ENCODE measurements at places on chromosomes 7 and 10. TPM values are rescaled to one million over a fixed set of nuclear protein-coding genes. Genes with fewer than 3 reads are reported as not detected.

Gene CDC14C
- total RNA-seq = not detected

Gene CLDN4
- 150 TPM for total RNA-seq

Gene HOXA7
- 2.2 TPM for total RNA-seq

Gene CREB3L2
- total RNA-seq = 89.1 TPM

Gene SFTPA1
- 8,195 TPM for total RNA-seq

Gene NEURL1
- 0.80 TPM for total RNA-seq

Gene PKD1L1
- 0.80 TPM for total RNA-seq

Gene BTBD16
- 0.67 TPM for total RNA-seq

Gene SPDYE2B
- not detected for total RNA-seq

Gene NAT16
- not detected for total RNA-seq

Gene DOCK4
- 163 TPM for total RNA-seq

Gene TBRG4
- 32.2 TPM for total RNA-seq

Gene GHRHR
- 0.77 TPM for total RNA-seq

- no peak for DNase-seq
These were observed 34.0 kb downstream of the CDHR3 start for GRCh38 chr7:105996860-105997737.

- DNase-seq = no peak
These were observed 42.9 kb downstream of the CHN2 start for GRCh38 chr7:29237489-29237888.

- no peak for DNase-seq
These were observed 58.9 kb downstream of the HIPK2 start for GRCh38 chr7:139718859-139719258.

- DNase-seq = peak; percentile 67
These were observed 728 bp downstream of the PARD3 start for GRCh38 chr10:34814223-34814912.

DNA sequence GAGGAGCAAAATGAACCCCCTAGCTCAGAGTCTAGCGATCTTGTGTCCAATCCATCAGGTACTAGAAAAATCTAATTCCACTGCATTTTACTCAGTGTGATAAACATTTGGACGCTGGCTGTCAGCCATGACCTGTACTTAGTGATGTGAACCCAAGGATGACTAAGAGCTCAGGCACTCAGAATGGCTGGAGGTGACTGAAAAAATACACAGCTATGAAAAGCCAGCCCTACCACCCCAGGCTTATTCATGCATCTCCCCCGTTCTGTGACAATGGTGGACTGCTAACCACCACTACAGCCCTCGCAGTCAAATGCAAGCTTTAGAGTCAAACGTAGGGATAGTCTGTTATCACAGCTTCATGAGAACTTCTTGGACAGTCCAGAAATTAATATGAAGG, 14.9 kb downstream of the AFAP1L2 start:
- no peak for DNase-seq

DNA sequence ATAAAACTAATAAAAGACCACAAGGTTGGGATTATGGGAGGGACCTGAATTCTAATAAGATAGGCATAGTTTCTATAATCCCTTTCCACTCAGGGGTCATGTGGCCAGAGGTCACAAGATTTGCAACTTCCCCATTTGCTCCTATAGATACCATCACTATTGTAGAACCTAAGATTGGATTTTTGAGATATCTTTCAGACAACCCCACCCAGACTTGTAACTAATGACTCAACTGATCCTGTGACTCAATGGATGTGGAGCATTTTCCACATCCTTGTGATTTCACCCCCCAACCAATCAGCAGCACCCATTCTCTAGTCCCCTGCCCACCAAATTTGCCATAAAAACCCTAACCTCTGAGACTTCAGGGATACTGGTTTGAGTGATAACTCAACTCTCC, 51.9 kb upstream of the PIK3AP1 start:
- no peak for DNase-seq

DNA sequence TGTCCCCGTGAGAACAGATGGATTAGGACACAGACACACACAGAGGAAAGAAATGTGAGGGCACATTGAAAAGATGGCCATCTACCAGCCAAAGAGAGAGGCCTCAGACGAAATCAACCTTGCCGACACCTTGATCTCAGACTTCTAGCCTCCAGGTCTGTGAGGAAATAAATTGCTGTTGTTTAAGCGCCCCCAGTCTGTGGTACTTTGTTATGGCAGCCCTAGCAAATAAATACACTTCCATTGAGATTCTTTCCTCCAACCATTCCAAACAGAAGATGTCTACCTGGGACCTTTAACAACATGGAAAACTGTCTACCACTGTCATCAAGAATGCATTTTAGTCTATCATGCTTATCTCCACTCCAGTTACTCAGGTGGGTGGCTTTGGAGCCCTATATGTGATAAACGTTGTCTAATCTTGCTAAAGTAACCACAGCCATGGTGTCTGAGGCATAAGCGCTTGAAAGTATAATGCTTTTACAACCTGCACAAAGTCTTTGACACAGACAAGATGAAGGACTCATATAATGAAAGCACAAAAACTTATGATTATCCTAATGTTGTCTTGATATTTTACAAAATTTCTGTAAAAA, 244.3 kb downstream of the MTERF1 start:
- DNase-seq = peak; percentile 29

DNA sequence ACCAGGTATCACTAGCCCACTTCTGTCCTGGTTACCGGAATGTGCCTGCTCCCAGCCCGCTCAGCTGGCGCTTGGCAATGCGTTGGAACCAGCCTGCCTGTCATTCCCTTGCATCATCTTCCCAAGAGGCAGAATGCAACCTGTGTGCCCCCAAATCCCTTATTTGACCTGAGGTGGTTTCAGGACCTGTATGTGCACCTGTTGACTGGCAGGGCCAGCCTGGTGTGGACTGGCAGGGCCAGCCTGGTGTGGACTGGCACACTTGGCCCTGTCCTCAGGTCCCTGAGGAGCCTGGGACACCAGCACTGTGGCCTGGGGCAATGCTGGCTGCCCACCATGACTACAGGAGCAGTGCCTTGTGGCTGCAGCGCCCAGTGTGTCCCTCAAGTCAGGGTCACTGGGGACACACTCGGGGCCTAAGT, 38.2 kb downstream of the ZNF467 start:
- DNase-seq = no peak

DNA sequence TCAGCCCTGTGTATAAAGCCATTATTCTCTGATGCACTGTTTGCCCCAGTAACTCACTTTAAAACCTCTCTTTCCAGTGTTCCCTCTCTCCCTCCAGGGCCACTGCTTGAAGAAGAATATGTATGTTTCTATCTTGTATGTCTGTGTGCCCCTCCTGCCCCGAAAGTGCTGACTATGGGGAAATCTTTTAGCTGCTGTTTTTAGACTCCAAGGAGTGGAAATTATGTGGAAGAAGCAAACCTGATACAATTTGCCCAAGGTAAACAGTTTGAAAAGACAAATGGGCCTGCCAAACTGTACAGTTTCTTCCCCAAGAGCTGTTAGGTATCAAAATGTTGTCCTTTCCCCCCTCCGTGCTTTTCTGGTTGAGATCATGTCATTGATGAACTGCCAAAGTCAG, 3.4 kb downstream of the ADRA2A start:
- no peak for DNase-seq

GRCh38 chr10:108789919-108790318, 1133.4 kb downstream of the XPNPEP1 start:
- no peak for DNase-seq

- peak; percentile 67 for DNase-seq
These were observed 703 bp upstream of the HILPDA start for GRCh38 chr7:128454808-128455542.

DNA sequence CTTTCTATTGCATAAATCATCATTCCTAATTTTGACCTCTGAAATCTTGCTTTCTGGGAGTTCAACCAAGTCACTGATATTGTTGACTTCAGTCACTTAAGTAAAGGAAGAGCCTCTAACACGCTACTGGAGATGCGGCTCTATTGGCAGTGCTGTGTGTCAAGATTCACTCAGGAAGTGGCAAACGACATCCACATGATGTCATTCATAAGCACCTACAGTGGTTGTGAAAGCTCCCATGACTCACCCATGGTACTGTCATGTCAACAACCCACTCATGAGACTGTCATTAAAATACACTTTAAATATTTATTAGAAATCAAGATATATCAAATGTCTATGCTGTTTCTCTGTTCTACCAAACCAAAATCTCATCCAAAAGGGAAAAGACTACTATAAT, 52.5 kb upstream of the LHFPL3 start:
- no peak for DNase-seq

- DNase-seq = no peak
These were observed 104.3 kb upstream of the CAV2 start for GRCh38 chr7:116395141-116395791.

GRCh38 chr7:106896231-106896630, 31.1 kb downstream of the PIK3CG start:
- no peak for DNase-seq

DNA sequence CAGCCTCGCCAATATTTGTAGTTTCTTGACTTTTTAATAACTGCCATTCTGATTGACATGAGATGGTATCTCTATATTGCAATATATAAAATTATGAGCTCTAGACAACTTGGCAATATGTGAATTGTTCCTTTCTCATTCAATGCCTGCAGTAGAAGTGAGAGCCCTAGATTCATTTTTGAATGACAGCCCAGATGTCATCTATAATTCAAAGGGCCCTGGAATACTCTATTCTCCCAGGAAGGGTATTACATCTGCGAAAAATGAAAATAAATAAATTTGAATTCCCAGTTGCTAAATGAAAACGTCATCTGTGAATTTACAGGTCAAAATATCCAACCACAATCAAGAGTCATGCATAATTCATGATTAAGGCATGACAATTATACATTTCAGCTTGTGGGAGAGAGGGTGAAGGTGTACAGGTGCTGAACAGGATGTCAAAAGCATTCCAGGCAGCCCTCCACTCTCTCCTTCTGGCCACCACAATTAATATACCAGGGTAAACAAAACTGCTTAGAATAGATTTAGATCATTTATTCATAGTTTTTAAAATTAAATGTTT, 1147.3 kb downstream of the XPNPEP1 start:
- DNase-seq = no peak

DNA sequence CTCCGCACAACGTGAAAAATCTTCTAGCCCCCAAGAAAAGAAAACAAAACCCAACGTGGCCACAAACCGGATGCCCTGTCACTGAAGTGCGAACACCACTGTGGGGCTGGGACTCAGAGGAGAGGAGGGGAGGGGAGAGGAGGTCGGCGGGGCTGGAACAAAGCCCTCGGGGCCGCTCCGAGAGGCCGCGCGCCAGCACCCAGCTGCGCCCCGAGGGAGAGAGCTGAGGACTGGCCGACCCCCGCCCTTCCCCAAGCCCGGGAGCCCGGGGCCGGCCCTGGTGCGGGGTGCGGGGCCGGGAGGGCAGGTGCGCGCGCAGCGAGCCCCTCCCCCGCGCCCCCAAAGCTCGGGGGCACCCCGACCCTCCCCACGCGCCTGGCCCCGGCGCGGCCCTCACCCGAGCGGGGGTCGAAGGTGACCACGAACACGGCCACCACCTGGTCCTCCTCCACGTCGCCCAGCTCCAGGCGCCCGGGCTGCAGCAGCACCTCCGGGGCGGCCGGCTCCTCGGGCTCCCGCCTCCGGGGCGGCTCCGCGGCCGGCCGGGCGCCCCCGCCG, 398 bp downstream of the DENND11 start:
- peak; percentile 72 for DNase-seq

- DNase-seq = no peak
These were observed 131.4 kb downstream of the PLXDC2 start for GRCh38 chr10:19947656-19948055.

DNA sequence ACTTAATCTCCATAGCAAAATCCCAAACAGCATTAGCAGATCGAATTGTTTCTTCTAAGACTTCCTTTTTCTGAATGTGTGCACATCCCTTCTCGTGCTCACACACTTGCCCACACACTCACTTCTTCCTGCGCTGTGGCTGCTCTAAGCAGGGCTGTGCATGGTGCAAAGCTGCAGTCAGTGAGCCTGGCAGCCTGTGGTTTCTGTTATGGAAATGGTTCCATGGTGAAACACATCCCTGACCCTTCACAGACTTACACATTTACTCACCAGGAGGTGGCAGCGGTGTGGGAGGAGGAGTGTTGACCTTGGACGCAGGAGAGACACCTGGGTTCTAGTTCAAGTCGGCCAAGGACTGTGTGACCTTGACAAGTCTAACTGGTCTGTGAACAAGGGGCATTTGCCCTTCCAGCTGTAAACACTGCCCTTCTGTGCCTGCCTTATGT, 24.9 kb downstream of the MTURN start:
- DNase-seq = no peak

- DNase-seq = no peak
These were observed 84.5 kb upstream of the PPP2R2D start for GRCh38 chr10:131816157-131816775.

- no peak for DNase-seq
These were observed 92.6 kb downstream of the LRRC4 start for GRCh38 chr7:127938588-127938987.

GRCh38 chr7:31100871-31101270, 48.8 kb downstream of the ADCYAP1R1 start:
- DNase-seq = no peak

DNA sequence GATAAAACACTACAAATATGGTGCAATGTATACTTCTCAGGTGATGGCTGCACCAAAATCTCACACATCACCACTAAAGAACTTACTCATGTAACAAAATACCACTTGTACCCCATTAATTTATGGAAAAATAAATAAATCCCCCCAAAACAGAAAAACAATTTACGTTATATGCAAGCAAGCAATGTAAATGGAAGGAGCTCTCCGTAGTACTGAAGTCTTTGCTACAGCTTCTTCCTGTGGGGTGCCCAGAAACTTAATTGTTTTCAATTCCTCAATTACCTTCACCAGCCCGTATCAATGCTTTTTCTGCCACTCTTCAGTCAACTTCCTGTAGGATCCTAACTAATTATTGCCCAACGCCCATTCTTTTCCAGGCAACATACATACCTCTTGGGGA, 138.1 kb downstream of the RELN start:
- peak; percentile 75 for DNase-seq

- DNase-seq = no peak
These were observed 1269.8 kb downstream of the XPNPEP1 start for GRCh38 chr10:108653531-108653930.

DNA sequence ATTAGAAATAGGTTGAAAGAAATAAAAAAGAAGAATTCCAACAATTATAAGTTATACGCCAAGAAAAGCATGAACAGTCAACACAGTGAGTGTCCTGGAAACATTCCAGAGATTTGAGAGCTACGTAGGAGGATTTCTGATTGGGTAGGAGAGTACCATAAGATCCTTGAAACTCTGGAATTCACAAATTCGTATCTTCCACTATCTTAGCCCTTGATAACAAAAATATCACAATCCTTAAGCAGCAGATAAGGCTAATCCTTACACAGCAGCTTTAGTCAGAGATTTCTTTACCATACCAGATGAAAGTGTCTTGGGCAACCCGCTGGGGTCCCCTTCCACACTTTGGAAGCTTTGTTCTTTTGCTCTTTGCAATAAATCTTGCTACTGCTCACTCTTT, 8.2 kb downstream of the TPK1 start:
- peak; percentile 79 for DNase-seq

- DNase-seq = no peak
These were observed at the start of gene RBP4 for GRCh38 chr10:93601146-93601773. Gene RBP4, minus strand, starts transcription at chr10:93601235. Its CDS starts 207 bp downstream, at chr10:93601028.
